ENCODE measurements at places on chromosomes 12 and 14. TPM values are rescaled to one million over a fixed set of nuclear protein-coding genes. Genes with fewer than 3 reads are reported as not detected.
A peak's percentile ranks its signal among the peaks of the same experiment; 100 is the strongest.

- H3K36me3 ChIP-seq = no peaks in the 10 kb centered on the region
- DNase-seq = peak; percentile 15
- H3K27ac ChIP-seq = no peak overlapping the region
- H3K4me3 ChIP-seq = no peak overlapping the region
- no peaks in the 10 kb centered on the region for H3K4me1 ChIP-seq
- no peaks in the 10 kb centered on the region for H3K27me3 ChIP-seq
These were observed 53.2 kb downstream of the GALNT16 start for GRCh38 chr14:69313176-69313575.

- H3K27ac ChIP-seq = no peak overlapping the region
- H3K27me3 ChIP-seq = no peaks in the 10 kb centered on the region
- H3K4me1 ChIP-seq = 0 out of 2 replicates have a peak, but pooled peaks cover 6% of the 10 kb centered on the region
- H3K36me3 ChIP-seq = no peaks in the 10 kb centered on the region
- DNase-seq = no peak
These were observed 10.5 kb downstream of the COCH start for GRCh38 chr14:30884901-30885300.

DNA sequence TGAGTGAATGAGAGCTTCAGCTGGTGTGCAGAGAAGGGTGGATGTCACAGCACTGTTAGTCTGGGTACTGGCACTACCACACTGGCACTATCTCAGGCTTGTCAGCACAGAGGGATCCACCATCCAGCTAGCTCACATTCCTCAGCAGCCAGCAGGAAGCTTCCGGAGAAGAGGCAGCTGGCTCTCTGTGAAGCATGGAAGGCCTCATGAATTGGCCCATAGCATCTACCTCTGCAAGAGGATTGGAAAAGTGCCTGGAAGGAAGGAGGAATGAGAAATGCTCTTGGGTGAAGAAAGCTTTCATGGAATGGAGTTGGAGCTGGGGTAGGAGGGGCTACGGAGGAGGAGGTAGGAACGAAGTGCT lies 9.9 kb downstream of the KRT83 start:
- H3K4me3 ChIP-seq = no peak overlapping the region
- no peaks in the 10 kb centered on the region for H3K36me3 ChIP-seq
- no peaks in the 10 kb centered on the region for H3K27me3 ChIP-seq
- H3K27ac ChIP-seq = no peak overlapping the region

DNA sequence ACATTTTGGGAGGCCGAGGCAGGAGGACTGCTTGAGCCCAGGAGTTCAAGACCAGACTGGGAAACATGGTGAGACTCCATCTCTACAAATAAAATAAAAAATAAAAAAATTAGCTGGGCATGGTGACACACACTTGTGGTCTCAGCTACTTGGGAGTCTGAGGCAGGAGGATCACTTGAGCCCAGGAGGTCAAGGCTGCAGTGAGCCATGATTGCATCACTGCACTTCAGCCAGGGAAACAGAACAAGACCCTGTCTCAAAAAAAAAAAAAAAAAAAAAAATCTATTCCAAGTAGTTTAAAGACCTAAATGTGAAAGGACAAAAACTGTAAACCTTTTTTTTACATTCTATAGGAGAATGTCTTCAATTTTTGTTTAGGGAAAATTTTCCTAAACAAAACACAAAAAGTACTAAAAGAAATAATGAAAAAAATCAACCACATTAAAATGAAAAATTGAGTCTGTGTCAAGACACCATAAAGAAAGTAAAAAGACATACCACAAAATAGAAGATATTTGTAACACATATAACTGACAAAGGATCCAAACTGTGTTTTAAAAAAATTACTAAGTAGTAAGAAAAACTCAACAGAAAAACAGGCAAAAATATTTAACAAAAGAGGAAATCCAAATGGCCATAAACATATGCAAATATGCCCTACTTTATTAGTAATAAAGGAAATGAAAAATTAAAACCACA lies 17.0 kb downstream of the TMEM116 start:
- H3K27ac ChIP-seq = no peak overlapping the region
- no peak for DNase-seq
- no peaks in the 10 kb centered on the region for H3K36me3 ChIP-seq
- peaks cover 5% of the 10 kb centered on the region for H3K4me1 ChIP-seq

- no peak overlapping the region for H3K27ac ChIP-seq
- H3K4me1 ChIP-seq = no peaks in the 10 kb centered on the region
- H3K27me3 ChIP-seq = no peaks in the 10 kb centered on the region
- peak; percentile 62 for DNase-seq
- H3K36me3 ChIP-seq = no peaks in the 10 kb centered on the region
These were observed 114.3 kb downstream of the KSR2 start for GRCh38 chr12:117854339-117855012.

DNA sequence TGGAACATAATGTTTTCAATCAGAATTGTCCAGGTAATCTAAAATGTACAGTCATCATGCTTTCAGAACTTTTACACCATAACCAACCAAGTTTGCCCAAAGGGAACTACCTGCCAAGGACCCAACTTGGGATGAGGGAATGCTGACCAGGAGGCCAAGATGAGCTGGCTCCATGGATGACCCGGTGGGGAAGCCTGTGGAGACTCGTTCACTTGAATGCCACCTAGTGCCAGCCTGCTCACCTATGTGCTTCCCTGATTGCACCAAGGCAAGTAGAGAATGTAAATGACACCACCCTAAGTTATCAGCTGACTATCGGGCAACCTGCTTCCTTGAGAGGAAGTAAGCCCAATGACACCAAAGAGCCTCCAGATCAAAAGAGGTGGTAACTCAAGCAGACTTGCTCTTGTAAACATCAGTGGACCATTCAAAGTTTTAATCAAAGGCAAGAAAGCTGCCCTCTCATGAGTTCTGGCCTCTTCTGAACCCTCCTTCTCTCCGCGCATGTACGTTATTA lies 137.3 kb downstream of the TTC7B start:
- H3K36me3 ChIP-seq = no peaks in the 10 kb centered on the region
- H3K27ac ChIP-seq = no peak overlapping the region
- H3K4me3 ChIP-seq = no peak overlapping the region
- H3K27me3 ChIP-seq = no peaks in the 10 kb centered on the region
- DNase-seq = no peak

- no peaks in the 10 kb centered on the region for H3K27me3 ChIP-seq
- no peak overlapping the region for H3K27ac ChIP-seq
- no peaks in the 10 kb centered on the region for H3K4me1 ChIP-seq
- no peak for DNase-seq
These were observed 337.2 kb downstream of the RPS29 start for GRCh38 chr14:49249022-49249421.

DNA sequence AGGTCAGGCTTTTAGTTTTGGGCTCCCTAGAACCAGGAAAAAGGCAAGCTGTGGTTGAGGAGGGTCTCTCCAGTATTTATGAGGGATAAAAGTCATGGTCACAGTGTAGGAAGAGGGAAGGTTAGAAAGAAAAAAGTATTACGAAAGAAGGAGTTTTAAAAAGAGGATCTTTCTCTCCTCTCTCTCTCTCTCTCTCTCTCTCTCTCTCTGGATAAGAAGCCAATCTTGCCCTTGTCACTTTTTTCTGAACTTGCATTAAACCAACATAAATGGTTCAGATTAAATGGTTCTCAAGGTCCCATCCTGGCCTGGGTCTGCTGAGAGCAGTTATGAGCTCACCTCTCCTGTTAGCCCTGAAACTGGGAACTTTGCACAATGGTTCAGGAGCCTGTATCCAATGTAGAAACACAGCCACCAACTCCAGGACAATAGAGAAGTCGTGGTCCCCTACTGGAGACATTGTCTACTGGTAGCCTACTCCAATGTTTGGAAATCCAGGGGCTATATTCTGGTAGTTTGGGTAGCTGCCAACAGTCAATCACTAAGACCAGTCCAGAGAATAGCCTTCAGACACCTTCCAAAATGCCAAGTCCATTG lies 131.9 kb downstream of the DAD1 start:
- no peak for DNase-seq
- H3K4me3 ChIP-seq = no peak overlapping the region
- no peak overlapping the region for H3K27ac ChIP-seq
- H3K4me1 ChIP-seq = no peaks in the 10 kb centered on the region
- H3K36me3 ChIP-seq = no peaks in the 10 kb centered on the region
- no peaks in the 10 kb centered on the region for H3K27me3 ChIP-seq

DNA sequence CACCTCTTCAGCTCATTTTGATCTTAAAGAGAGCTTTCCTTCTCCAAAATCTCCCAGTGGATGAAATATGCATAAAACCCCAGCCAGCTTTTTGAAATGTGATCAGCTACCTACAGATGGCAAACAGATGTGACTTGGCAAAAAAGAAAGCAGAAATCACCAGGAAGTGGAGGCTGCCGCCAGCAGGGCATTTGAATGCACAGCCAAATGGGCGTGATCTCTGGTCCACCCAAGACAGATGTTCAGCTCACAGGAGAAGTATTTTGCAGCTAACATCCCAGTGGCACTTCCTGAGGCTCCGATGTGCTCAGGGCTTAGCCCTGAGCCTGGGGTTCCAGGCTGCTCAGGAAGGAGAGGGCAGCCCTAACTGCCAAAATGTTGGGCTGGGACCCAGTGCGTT lies 78.3 kb downstream of the LGMN start:
- H3K4me1 ChIP-seq = no peaks in the 10 kb centered on the region
- no peak overlapping the region for H3K4me3 ChIP-seq
- H3K36me3 ChIP-seq = no peaks in the 10 kb centered on the region
- no peak overlapping the region for H3K27ac ChIP-seq

DNA sequence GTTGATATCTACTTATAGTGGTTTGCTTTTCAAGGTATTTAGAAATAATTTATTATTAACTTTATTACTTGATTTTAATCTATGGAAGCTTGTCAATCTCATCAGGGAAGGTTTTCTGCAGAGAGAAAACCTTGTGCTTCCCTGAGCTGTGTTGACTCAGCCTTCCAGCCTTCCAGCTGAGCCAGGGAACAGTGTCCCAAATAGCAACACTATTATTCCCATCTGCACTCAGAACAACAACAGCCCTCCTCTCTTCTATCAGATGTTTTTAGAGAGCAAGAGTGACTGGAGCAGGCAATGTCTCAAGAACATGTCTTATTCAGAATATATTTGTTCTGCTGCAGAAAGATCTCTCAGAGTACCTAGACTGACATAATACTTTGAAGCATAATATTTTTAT lies 389.9 kb upstream of the GARIN6 start:
- no peaks in the 10 kb centered on the region for H3K4me1 ChIP-seq
- DNase-seq = no peak
- H3K27me3 ChIP-seq = no peaks in the 10 kb centered on the region
- no peak overlapping the region for H3K27ac ChIP-seq

The IFNG gene
- not detected for total RNA-seq

The TAS2R30 gene
- 5.8 TPM for total RNA-seq

Data from Caco-2 (cell line).